ENCODE measurements at places on chromosomes 11 and 22.
A peak's percentile ranks its signal among the peaks of the same experiment; 100 is the strongest.

DNA sequence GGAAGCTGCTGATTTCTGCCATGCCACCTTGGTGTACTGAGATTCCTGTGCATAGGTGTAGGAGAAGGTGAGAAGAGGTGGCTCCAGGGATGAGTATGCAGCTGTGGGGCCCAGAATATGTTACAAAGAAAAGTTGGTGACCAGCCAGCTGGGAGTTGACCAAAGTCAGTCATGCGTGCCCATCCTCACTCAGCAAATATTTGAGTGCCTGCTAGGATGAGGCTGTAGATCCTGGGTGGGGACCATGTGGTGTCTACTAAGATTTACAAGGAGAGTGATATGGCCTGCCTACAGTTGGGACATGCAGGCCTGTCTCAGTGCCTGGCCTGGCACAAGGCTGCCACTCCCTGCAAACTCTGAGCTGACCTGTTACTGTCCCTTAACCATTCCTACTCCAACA, 19.4 kb downstream of the RNF185 start:
- peak; percentile 83 for DNase-seq

GRCh38 chr11:78853521-78853920, 278.9 kb upstream of the NARS2 start:
- no peak for DNase-seq

- no peak for DNase-seq
Observed at GRCh38 chr22:38132136-38132535, 21.7 kb upstream of the BAIAP2L2 start.

DNA sequence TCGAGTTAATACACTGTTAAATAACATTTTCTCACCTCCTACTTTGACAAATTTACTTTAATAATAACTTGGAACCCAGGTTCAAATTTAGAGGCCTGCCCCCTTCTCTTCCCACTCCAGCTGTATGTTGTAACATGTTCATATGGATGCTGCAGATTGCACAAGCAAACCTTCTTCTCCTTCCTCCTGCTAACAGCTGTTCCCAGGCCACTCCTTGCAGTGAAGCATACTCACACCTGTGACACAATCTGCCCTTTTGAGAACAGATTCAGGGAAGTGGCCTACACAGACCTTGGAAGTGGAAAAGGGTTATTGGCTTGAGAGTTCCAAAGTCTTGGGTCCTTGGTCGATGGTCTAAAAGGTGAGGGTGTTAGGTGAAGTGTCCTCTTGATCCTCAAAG, 131.9 kb downstream of the TEAD1 start:
- DNase-seq, result no peak

- no peak for DNase-seq
Observed at GRCh38 chr11:105456950-105457349, 152.9 kb upstream of the GRIA4 start.

DNA sequence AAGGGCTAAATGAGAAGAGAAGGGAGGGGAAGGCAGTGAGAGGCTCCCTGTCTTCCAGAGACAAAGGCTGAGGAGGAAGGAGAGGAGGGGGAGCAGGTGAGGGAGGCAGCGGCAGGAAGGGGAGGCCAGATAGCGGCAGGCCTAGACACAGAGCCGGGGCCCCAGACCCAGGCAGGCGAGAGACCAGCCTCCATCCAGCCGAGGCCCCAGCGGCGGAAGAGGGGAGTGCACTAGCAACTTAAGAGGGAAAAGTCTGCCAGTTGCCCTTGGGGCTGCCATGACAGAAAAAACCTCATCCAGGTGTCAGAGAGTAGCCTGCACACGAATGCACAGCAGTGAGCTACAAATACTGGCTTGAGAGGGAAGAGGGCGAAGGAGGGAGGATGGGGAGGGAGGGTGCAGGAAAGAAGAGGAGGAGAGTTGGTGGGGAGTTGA, 46.7 kb downstream of the IGLL1 start:
- no peak for DNase-seq

DNA sequence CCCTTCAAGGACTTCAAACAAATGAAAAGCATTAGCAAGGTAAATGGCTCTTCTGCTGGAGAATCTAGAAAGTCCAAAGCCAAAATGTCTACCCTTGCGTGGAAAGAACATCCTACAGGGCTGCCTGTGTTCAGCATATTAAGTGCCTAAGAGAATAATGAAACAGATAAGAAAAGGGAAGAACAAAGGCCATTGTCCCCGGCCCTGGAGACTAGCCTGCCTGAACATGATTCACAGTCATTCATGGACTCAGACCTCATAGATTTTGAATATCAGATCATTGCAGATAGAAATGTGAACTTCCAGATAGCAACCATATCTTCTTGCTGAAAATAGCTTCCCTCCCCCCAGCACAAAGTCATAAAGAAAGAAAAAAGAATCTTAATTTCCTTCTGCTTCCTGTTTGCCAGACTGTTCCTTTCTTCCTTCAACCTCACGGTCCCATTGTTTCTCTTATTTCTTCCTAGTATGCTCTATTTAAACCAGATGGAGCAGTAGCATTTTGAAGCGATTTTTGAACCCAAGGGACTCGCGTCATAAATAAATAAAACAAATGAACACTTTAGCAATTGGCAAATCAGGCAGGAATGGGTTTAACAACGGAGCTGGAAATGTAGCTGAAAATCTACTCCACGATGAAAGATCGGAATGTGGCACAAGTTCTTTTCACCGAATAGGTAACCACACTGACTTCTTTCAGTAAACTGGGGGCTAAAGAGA, 408.2 kb upstream of the CCDC90B start:
- DNase-seq, result no peak

DNA sequence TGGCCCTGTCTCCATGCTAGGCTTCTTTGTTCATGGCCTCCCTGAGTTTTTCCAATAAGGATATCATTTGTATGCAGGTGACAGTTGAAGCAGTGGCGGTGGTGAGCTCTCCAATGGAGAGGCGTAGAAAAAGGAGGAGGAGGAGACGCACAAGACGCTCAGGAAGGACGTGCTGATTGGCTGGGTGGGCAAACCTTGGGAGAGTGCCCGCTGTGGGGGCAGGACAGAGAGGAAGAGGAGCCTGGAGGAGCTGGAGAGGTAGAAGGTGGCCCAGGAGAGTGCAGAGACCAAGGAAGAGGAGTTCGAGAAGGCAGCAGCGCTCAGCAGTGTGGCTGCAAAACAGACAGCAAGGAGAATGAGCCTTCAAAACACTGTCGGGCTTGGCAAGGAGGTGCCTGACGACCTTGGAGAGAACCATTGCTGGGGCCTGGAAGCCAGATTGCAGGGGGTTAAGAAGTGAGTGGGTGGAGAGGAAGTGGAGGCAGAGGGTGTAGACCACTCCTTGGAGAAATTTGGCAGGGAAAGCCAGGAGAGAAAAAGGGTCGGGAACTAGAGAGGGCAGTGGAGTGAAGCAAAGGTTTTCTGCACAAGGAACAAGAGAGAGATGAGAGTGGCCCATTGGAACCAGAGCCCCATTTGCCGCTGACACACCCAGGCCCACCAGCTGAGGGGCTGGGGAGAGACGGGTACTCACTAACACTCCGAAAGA, 7.5 kb downstream of the CLCF1 start:
- no peak for DNase-seq

GRCh38 chr11:63843041-63843440, 4.1 kb downstream of the MARK2 start:
- no peak for DNase-seq

Measured in HuH-7.5 (cell line).